Fibroblast of skin of back (primary cell): ENCODE measurements at places on chromosomes 2 and 18.

DNA sequence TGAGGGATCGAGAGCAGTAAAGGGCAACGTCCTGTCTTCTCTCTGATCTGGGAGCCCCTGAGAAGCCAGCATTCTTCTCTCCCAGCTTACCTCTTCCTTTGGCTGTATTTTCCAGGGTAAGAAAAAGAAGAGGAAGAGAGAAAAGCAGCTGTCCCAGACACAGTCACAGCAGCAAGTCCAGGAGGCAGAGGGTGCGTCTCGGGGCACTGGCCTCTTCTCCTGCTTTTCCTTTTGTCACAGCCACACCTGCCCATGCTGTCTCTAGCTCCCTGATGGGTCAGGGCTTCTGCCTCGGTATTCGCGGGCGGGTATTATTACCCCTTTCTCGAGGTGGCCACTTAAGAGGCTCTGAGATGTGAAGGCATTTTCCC is 20.3 kb downstream of the TGOLN2 start:
- DNase-seq, result no peak

- DNase-seq, result peak; percentile 40
Observed at GRCh38 chr2:100104718-100105677, 37.4 kb downstream of the AFF3 start.

GRCh38 chr2:29193681-29194080 is 78.5 kb downstream of the CLIP4 start:
- peak; percentile 8 for DNase-seq

GRCh38 chr2:38323623-38324022 is 53.5 kb downstream of the ATL2 start:
- no peak for DNase-seq

- DNase-seq, result no peak
Observed at GRCh38 chr2:237333748-237334147, 80.2 kb downstream of the COL6A3 start.

- DNase-seq, result no peak
Observed at GRCh38 chr2:156189584-156189983, 142.9 kb downstream of the NR4A2 start.

DNA sequence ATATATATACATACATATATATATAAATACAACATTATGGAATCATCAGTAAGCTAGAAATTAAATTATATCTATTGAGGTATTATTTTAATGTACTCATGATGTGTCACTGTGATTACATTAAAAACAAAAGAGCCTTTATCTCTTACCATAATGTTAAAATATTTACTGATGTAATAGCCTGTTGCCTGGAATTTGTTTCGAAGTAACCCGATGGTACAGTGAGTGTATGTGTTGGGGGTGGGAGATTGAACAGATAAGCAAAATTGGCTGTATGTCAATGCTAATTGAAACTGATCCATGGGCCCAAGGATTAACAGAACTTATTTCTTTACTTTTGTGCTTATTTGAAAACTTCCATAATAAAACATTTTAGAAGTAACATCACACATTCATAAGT is 1473.2 kb downstream of the LRP1B start:
- peak; percentile 79 for DNase-seq

DNA sequence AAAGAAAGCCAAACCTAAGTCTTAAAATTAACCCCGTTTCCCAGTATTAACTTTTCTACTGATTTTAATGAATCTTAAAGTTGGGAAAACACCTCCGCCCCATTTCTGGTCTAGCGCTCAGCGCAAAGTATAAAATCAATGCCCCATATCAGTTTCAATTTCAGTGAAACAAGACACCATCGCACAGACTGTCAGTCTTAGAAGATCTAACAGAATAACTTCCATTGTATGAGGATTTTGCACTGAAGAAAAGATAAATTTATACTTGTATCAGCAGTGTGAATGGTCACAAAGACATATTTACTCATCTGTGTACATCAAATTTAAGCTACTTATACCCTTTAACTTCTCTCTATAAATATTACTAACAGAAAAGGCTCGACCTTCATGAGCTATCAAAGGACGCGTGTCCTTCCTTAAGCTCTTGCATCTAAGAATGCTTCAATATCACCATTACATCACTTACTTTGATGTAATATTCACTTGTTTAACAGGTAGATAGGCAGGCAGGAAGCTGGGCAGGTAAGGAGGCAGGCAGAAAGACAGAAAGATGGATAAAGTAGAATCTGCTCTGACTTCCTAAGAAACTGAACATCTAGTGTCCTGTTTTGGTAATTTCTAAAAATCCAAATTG is 183.0 kb downstream of the TCF4 start:
- DNase-seq, result no peak

DNA sequence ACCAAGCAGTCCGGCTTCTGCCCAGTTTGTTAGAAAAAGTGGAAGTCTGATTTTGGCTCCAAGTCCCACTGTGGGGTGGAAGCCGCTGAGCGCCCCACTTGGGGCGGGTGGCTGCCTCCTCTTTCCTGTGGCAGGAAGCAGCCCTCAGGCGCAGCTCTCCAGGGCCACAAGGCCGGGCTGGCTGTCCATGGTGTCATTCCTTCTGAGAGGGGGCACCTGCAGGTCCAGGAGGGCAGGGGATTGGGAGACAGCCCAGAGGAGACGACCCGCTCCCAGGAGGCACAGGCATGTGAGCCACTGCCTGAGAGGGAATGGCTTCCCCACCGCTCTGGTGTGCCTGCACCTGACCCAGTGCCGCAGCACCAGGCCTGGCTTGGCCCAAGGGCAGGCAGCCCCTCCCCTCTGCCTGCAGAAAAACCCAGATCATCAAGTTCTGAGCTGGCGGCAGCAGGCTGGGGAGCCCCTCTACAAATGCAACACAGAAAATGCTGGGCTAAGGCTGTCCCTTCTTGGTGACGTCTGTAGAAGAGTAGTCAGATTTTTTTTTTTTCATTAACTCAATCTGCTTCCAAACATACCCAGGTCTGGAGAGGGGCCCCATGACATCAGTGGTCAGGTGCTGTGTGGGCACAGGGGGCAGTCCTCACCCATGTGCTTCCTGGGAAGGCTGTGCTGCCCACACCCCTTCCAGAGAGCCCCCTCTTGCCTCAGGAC is 38.4 kb downstream of the HS6ST1 start:
- no peak for DNase-seq

DNA sequence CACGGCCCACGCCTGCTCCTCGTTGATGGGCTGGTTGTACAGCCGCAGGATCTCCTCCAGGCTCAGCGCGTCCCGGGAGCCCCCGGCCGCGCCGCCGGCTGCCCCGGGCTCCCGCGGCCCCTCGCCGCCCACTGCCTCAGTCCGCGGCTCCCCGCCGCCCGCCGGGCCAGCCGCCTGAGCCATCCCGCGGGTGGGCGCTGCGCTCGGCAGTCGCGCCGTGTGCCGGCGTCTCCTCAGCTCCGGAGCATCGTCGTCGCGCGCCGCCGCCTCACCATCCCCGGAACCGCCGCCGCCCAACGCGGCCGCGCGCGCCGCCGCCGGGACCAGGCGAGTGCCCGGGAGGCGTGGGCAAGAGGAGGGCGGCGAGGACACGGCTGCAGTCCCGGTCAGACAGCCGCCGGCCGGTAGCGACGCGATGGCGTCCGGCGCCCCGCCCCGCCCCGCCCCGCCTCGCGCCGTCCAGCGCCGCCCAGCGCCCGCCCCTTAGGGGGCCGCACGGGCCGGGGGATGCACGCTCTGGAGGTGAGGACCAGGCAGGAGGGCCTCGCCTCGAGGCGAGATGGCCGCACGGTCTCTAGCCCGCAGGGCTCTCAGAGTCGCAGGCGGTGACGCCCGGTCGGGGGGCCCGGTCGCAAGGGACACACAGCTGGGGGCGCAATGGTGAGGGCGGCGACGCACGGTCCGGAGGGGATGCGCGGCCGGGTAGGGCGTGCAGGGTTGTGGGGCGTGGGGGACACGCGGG is at the start of gene SPIRE1:
Gene SPIRE1 (minus strand): TSS at position 424 of the 742 bp plus-strand sequence. CDS start 241 bp downstream, at position 183.
- DNase-seq, result peak; percentile 80

DNA sequence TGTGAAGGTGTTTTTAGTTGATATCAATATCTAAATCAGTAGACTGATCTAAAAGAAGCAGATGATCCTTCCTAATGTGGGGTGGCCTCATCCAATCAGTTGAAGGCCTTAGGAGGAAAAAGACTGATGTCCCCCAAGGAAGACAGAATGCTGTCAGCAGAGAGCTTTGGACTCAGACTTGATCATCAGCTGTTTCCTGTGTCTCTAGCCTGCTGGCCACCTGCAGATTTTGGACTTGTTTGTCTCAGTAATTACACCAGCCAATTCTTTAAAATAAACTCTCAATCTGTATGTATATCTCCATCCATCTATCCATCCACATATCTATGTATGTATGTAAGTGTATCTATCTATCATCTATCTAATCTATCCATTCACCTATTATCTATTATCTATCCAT is 301.3 kb downstream of the LPIN1 start:
- no peak for DNase-seq

- no peak for DNase-seq
Observed at GRCh38 chr2:44200011-44200410, 31.3 kb downstream of the PPM1B start.

DNA sequence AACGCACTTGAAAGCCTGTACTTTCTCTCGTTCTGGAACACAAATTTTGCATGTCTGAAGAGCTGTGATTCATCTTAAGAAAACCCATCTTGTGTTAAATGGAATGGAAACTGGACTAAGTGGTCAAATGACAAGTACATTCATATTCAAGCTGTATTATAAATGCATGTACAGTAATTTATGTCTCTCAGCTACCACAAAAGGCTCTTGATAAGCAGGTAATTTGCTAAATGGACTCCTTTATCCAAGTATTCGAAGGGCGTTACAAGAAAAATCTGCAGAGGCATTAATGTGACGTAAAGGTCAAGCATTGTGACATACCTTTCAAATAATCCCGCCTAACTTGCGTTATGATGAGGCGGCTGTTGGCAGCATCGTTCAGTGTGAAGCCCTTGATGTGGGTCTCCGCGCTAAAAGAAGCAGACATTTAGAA is 66.6 kb downstream of the ABCG8 start:
- peak; percentile 16 for DNase-seq

DNA sequence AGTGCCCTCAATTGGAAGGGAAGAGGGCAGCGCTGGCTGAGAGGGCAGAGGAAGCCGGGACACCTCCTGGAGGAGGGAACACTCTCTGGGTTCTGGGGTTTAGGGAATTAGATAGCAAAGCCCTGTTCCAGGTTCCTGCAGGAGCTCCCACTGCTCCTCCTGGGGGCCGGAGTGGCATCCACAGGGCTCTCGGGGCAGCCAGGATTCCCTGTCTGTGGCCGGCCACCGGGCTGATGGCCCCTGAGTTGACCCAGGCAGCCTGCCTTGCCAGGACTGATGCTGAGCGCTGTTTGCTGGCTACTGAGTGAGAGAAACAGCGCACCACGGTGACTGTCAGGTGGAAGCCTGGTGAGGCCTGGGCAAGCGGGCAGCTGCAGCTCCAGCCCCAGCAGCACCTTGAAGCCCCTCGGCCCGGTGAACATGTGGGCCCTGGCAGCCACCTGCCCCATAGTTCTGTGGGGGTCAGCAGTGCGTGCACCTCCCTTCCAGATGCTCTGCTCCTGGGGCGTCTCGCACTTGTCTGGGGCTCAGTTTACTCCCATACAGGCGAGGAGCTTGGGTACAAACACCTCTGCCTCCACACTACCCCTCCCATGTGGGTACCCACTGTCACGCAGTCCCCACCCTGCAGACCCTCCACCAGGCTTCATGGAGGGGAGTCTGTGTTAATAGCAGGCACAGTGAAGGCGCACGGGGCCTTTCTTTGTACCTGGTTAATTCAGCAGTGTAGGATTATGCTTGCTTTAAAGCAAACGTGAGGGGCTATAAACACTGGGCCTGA is 7.7 kb upstream of the ALLC start:
- no peak for DNase-seq

- no peak for DNase-seq
Observed at GRCh38 chr2:18604531-18604885, 15.1 kb upstream of the NT5C1B start.

GRCh38 chr2:170999654-171000053 is 70.6 kb downstream of the GORASP2 start:
- DNase-seq, result no peak
